ENCODE measurements at places on chromosomes 12 and 14.

GRCh38 chr14:64092940-64093339, 201.2 kb downstream of the ESR2 start:
- no peak for DNase-seq

GRCh38 chr12:83150465-83151189, 463.9 kb downstream of the TMTC2 start:
- no peak for DNase-seq

DNA sequence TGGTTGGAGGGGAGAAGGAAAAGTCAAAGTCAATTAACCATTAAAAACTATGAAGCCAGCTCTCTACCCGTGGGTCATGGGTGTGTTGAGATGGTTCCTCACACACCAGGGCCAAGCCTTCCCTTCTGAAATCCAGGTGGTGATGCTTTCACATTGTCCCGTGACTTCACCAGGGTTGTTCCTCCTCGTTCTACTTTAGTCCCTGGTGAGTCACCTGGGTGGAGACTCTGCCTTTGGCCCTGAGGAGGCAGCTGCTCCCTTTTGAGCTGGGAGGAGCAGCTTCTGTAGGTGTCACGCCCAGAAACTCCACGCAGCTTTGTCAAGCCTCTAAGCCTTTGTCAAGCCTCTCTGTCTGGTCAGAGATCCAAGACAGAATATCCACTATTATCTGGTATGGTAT, 348.3 kb downstream of the BMP4 start:
- no peak for DNase-seq

DNA sequence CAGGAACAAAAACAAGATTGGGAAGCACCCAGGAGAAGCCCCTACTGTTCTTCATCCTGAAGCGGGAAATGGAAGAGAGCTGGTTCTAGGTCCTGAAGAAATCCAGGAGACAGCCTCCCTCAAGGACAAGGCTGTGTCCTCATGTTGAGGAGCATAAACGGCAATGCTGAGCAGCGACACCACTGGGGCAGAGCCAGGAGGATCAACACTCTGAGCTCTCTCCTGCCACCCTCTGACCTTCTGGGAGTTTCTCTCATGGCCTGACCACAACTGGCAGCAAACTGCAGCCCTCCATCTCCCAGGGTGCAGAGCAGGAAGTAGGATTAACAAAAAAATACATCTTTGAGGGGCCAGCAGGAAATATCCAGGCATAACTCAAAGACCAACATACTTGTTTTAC, 1292.2 kb upstream of the TMEM132C start:
- DNase-seq, result no peak

DNA sequence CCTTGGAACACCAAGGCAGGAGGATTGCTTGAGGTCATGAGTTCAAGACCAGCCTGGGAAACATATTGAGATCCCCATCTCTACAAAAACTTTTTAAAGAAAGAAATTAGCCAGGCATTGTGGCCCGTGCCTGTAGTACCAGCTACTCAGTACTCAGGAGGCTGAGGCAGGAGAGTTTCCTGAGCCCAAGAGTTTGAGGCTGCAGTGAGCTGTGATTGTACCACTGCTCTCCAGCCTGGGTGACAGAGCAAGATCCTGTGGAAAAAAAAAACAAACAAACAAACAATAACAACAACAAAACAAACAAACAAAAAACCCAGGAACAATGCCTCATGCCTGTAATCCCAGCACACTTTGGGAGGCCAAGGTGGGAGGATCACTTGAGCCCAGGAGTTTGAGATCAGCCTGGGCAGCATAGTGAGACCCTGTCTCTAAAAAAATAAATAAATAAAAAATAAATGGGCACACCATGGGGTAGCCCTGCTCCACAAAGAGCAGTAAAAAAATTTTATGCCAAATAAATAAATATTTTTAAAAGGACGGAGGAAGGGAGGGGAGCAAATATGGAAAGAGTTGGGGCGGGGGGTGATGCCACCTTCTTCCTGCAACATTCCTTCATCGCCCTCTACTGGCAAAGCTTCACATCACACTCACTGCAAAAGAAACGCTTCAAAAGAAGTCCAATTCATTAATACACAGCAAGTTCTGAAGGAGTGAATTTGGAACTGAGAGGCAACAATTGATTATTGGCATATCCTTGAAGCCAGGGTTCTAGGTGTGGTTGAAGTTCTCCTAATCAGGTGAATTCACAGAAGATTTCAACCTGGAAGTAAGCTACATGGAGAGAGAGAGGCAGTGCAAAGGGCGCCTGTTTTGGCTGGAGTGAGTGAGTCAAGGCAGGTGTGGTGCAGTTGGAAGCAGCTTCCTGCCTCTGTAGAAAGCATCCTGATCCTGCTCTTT, 8.8 kb upstream of the GNPTAB start:
- peak; percentile 82 for DNase-seq

GRCh38 chr12:100795800-100796179, 1.2 kb downstream of the ANO4 start:
- no peak for DNase-seq

GRCh38 chr12:109804820-109805761, 28.1 kb downstream of the TRPV4 start:
- peak; percentile 77 for DNase-seq

- DNase-seq, result no peak
Observed at GRCh38 chr14:88825503-88825902, 1.1 kb downstream of the TTC8 start.

GRCh38 chr12:68446384-68446783, 114.2 kb upstream of the MDM1 start:
- DNase-seq, result no peak

- no peak for DNase-seq
Observed at GRCh38 chr14:63299351-63300110, 19.2 kb downstream of the GPHB5 start.

DNA sequence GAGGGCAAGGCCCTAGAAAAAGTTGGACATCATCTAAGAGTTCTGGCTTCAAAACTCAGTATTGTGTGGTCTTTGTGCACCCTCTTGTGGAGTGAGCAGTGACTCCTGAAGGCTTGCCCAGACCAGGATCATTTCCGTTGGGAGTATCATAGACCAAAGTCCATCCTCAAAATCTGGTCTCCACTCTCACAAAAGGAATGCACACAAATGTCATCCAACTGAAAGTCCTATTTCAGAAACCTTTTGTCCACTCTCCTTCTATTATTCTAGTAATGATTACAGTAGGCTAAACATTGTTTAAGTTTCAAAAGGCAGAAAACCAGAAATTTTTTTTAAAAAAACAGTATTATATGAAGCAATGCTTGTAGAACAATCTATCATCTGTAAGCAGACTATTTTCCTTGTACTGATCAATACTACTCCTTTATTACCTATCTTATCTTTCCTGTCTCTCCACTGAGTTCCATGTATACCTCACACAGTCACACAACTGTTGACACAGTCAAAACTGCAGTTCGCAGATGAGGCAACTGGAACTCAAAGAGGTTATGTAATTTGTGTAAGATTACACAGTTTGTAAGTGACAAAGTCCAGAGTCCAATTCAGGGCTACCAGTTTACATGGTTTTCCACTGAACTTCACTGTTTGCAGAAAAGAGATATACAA, 41.4 kb downstream of the COX16 start:
- no peak for DNase-seq

DNA sequence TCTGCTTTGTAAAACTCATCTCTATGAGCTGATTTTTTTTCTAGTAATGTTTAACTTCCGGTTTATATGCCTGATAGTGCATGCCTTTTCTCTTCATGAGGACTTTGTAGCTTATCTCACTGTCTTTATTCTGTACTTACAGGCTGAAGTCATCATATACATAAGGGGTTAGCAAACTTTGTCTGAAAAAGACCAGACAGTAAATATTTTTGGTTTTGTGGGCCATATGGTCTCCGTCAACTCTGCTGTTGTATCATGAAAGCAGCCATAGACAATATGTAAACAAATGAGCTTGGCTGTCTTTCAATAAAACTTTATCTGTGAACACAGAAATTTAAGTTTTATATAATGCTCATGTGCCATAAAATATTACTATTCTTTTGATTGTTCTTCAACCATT, 172.1 kb downstream of the GXYLT1 start:
- DNase-seq, result no peak

DNA sequence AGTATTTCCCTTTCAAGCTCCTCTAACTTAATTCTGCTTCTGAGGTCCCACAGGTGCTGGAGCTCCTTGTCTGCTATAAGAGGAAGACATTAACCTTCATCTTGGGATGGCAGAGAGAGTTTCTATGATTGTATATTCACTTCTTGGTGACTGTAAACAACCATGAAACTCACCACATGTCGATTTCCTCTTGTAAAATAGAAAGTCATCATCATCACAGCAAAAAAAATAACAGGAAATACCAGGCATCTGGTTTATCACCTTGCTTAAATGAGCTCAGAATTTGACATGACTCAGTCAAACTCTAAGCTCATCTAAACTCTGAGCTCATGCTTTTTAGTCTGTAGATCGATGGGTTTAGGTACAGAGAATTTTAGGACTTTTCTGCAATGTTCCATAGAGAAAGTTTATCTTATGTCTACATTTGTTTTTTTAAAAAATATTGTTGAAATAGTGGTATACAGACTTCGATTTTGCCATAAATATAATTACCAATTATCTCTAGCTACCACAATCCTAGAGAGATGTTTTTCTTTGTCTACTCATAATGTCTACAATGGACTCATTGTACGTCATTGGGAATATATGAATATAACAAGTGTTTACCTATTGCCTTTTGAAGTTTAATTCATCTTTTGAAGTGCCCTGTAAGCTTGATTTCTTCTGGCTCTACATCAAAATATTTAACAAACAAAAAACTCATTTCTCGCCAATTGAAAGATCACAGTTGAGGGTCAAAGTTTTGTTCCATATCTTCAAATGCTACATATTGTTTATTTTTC, 58.4 kb downstream of the IGF1 start:
- no peak for DNase-seq

- DNase-seq, result no peak
Observed at GRCh38 chr12:65208964-65209654, 39.7 kb downstream of the LEMD3 start.

- DNase-seq, result no peak
Observed at GRCh38 chr12:82593143-82593542, 93.6 kb upstream of the TMTC2 start.

DNA sequence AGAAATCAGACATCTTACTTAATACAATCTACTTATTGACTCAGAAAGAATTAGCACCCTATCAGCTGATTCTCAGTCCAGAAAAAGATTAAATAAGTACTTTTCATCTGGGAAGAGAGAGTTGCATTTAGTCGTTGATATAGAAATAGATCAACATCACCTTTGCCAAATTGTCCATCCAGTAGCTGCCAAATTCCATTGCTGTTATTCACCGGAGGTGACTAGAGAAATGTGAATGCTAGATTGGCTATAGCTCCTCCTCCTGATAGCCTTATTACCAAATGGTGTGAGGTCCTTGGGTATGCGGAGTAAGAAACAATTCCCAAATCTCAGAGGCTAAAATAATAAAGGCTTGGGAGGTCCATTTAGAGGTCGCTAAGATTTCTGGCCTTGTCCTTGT, 723.3 kb upstream of the FLRT2 start:
- DNase-seq, result no peak

DNA sequence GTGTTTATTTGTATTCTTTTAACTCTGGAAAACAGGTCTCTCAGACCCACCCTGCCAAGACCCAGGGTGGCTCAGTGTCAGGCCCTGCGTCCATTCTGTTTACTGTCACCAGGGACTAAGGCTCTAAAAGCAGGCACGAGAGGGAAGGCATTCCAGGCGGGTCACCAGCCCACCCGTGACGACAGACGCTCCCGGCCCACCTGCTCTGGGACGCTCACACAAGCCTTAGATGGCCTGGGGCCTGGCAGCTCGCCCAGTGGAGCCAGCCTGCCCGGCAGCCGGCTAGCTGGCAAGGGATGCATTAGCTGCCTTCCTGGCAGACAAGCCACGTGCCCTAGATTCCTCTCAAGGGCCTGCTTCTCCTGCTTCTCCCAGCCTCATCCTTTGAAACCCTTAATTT, 9.2 kb upstream of the NUAK1 start:
- no peak for DNase-seq

DNA sequence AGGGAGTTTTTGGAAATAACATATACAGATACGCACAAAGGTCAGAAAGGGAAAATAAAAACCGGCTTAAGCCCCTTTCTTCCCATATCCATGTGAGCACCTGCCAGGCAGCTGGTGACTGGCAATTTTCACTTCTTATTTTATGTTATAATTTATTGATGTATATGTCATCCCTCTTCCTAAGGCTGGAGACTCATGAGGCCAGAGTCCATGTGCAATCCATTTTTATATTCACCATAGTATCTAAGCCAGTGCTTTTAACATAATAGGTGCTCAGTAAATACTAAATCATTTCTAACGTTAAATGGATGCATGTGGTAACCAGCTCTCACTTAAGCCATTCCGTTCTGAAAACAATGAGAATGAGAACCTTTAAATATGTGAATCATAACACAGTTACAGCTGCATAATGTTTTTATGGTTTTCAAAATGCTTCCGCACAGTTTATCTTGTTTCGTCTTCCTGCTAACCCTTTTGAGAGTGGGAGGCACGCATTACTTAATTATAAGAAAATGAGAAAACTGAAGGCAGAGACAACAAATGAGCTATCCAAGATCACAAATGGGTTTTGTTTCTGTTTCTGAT, 178.3 kb downstream of the CACNA1C start:
- DNase-seq, result no peak

GRCh38 chr12:125431516-125431915, 366.3 kb downstream of the AACS start:
- no peak for DNase-seq

GRCh38 chr14:91047174-91047753, 13.2 kb downstream of the RPS6KA5 start:
- no peak for DNase-seq

DNA sequence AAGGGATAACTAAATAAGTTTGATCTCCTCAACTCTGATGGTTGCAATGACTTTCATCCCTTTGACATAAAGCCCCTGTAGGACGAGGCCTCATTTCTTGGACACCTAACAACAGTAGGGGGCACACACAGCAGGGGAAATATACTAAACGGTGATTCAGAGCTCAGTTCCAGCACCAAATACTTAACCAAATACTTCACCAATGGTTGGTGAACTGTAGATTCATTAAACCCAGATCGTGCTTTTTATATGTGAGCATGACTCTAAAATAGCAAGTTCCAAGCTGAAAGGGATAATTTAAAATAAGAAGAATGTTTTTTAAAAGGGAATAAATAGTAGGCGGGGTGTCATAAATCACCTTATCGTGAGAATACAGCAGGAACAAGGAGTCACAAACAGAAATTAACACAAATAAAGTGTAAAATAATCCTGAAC, 53.2 kb downstream of the ATG2B start:
- no peak for DNase-seq

DNA sequence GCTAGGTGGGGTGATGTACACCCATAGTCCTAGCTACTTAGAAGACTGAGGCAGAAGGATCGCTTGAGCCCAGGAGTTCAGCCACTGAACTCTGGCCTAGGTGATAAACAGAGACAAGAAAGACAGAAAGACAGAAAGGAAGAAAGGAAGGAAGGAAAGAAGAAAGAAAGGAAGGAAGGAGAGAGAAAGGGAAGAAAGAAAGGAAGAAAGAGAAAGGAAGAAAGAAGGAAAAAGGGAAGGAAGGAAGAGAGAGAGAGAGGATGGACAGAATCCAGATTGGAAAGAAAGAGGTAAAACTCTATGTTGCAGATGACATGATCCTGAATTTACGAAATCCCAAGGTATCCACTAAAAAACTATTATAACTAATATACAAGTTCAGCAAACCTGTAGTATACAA, 8.2 kb downstream of the INTS13 start:
- DNase-seq, result no peak

GRCh38 chr12:44053549-44054127, 217.8 kb downstream of the TMEM117 start:
- DNase-seq, result no peak

GRCh38 chr12:39383114-39383513, 59.8 kb downstream of the KIF21A start:
- no peak for DNase-seq
